Activated effector memory CD4-positive, alpha-beta T cell treated with anti-CD3 and anti-CD28 coated beads, Interleukin-2, amount 50 U/mL, for 16 hours (primary cell): ENCODE measurements at places on chromosomes 13 and 19.

DNA sequence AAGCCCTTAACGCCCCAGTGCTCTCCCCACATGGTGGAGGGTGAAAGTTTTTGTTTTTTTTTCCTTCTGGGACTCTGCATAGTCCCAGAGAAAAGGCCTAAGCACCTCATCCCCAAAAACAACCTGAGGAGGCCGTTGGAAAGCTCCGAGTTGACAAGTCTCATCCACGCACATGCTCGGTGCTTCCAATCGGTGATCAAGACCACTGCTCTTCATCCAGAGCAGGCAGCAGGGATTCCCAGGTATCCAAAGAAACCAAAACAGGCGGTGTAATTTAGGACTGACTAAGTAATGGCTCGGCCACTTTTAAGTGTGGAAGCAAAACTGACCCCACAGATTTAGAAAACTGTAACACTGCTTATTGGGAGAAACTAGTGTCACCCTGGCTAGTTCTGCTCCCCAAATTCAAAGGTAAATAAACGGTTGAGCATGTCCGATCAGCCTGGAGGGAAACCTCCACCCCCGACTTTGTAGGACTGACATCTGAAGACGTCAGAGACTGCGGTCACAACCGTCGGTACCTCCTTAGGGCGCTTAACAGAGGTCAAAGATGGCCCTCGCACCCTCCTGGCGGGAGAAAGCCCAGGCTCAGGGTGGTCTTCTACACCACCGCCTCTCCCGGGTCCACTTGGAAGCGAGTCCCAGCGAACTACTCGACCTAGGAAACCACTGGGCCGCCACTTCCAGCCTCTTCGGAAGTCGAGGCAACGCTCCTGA, 997 bp upstream of the ZNF446 start:
- no peak for DNase-seq

DNA sequence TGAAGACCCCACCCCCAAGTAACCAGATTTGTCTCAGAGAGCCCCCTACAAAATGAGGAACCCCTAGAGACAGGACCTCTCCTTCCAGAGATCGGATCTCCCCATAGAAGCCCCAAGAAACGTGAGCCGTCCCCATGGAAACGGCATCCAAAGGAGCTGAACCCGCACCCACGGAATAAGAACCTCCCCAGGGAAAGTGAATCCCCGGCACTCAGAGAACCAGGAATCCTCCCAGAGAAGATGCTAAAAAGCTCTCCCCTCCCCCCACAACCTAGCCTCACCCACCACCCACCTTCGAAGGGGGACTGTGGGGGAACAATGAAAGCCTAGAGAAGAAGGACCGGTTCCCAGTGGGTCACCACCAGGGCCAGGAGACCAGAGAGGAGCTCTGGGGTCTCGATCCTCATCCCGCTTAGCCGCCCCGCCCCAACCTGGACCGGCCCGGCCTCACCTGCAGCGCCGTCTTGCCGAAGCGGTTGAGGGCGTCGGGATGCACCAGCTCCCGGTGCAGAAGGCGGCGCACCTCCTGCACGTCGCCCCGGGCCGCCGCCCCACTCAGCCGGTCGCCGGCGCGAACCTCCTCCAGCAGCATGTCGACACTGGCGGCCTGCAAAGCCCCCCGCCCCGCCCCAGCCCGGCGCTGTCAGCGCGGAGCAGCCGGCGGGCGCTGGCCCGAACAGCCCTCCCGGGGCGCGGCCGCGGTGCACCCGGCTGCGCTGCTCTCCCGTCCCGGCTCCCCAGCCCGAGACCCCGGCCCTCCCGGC, 535 bp downstream of the CDKN2D start:
- peak; percentile 86 for DNase-seq

DNA sequence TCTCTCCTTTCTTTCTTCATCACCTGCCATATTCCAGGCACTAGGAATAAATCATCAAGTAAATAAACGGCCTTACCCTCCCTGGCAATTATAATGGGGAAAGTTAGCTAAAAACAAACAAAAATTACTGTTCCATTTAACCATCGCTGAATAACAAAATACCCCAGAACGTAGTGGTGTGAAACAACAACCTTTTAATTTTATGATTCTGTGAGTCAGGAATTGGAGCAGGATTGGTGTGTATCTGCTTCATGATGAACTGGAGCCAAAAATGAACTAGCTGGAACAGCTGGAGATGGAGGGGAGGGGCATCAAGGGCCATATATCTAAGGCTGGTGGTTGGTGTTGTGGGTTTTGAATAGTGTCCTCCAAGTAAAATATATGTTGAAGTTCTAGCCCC, 3.7 kb upstream of the CADM4 start:
- no peak for DNase-seq

DNA sequence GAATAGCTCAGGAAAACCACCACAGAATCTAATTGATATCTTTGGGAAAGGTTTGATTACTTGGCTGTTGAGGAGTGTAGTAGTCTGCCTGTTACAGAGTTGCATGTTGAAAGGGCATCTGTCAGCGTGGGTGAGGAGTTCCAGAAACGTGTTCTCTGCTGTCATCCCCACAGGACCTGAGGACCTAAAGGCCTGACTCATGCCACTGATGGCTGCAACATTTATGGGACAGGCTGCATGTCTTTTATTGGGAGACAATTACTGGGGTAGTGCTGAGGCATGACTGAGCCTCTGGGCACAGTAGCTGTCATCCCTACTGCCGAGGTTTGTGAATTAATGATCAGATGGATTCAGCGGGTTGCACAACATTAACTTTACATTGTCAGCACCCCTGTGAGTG, 525.9 kb downstream of the GPC6 start:
- no peak for DNase-seq

DNA sequence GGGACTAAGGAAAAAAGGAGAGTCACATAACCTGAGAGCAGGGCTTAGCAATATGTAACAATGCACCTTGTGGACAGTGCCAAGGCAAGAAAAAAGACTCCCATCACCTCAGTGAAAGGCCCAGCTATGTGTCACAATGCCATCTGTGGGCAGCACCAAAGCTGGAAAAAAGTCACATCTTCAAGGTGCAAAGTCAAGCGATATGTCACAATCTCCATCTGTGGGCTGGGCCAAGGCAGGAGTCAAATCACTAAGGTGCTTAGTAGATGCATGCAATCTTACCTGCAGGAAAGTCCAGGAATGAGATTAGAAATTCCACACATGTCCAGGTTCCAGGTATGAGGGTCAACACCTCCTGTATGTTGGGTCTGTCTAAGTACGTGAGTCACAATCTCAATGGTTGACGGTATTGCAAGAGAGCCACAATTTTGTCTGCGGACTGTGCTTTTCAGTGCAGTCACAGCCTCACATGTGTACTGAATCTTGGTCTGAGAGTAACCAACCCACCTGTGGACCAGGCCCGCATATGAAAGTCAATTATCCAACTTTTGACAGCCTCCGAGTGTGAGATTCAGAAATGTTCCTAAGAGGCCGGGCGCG, 14.8 kb upstream of the ZNF43 start:
- DNase-seq, result no peak

DNA sequence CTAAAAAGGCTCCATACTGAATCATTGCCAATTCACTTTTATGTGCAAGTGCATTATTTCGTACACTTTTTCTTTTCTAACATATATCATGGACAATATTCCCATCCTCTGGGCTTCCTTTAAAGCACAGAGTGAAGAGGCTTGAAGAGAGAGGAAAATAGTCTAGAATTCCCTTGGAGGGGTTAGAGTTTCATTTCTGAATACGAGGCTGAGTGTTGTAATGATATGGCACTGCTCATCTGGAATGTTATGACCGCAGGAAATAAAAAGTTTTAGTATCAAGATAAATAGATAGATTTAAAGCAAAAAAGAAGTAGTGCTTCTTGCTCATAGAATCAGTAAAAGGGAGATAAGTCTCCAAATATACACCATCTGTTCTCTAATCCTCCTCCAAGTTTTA, 412.3 kb upstream of the SLITRK1 start:
- DNase-seq, result no peak

- no peak for DNase-seq
Measured at GRCh38 chr19:36526581-36526980, 1.5 kb downstream of the ZNF260 start.

GRCh38 chr19:18284712-18285360, 3.4 kb upstream of the JUND start:
- peak; percentile 81 for DNase-seq

- no peak for DNase-seq
Measured at GRCh38 chr19:30074096-30074495, 132.1 kb downstream of the URI1 start.

- no peak for DNase-seq
Measured at GRCh38 chr19:56917529-56917928, 77.0 kb upstream of the PEG3 start.

DNA sequence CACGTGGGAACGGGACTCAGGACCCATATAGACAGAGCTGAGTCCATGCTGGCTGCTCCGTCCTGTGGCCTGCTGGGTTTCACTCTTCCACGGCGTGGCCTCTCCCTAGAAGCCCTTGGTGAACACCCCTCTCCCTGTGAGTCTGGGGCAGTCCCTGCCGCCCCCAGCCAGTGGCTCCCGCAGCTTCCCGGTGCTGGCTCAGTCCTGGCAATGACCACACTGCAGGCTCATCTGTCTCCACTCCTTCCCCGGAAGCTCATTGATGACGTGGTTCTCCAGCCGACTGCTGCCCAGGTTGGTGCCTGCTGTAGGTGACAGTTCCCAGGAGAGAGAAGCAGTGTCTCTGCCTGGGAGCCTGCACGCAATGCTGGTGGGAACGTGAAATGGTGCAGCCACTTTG, 2.1 kb upstream of the TEX29 start:
- DNase-seq, result no peak
